ENCODE measurements at places on chromosomes 3 and 15. TPM values are rescaled to one million over a fixed set of nuclear protein-coding genes. Genes with fewer than 3 reads are reported as not detected.

DNA sequence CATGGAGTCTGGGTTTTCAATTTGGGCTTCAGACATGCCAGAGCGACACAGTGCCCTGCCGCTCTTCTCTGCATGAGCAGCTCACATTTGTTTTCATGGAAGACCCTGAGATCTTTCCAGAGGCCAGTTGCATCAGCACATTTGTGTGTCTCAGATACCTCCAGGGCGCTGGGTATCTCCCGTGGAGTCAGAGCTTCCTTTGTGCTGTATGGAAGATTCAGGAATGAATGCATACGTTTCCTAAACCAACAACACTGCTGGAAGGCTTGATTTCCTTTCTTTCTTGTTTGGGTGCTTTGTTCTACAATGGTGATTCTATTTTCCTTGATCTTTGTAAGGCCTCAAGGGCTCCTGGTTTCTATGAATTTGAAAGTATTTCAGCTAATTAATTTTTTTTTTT lies 106.5 kb downstream of the CACNA2D3 start:
- H3K27ac ChIP-seq = no peak overlapping the region
- no peaks in the 10 kb centered on the region for H3K4me1 ChIP-seq

- no peak overlapping the region for H3K27ac ChIP-seq
- H3K36me3 ChIP-seq = no peaks in the 10 kb centered on the region
- H3K27me3 ChIP-seq = no peaks in the 10 kb centered on the region
- DNase-seq = no peak
- H3K4me3 ChIP-seq = no peak overlapping the region
- H3K4me1 ChIP-seq = no peaks in the 10 kb centered on the region
These were observed 138.5 kb downstream of the GABRB3 start for GRCh38 chr15:26634319-26634718.

DNA sequence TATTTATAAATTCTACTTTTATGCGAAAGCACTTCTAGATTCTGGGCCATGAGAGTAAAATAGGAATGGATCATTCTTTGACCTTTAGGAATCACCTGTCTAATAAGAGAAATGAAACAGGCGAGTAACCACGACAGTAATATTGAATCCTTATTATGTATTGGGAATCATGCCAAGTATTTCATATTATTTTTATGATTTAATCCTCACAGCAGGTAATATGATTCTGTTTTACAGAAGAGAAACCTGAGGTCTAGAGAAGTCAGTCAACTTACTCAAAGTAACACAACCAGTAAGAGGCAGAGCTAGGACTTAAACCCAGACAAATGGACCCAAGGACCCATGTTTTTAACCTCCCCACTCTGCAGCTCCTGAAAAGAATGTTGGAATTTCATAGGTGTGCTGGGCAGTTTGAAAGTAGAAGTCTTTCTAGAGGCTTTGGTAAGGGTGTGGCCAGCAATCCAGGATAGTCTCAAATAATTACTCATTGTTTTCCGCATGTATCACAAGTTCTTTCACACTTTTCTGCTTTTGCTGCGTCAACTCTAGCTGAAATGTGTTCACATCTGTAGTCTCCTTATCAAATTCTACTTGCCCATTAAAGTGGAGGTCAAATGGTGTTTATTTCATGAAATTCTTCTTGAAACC lies 181.7 kb downstream of the TPRG1 start:
- no peaks in the 10 kb centered on the region for H3K27me3 ChIP-seq
- H3K27ac ChIP-seq = no peak overlapping the region
- no peaks in the 10 kb centered on the region for H3K36me3 ChIP-seq
- no peak overlapping the region for H3K4me3 ChIP-seq

Gene AQR
- total RNA-seq = 38.1 TPM

All from naive thymus-derived CD4-positive, alpha-beta T cell (primary cell).